Upper lobe of left lung (tissue), 6 donors: ENCODE measurements at places on chromosomes 1 and 21.

- H3K27ac ChIP-seq: no peak overlapping the region
- no peaks in the 10 kb centered on the region for H3K27me3 ChIP-seq
- H3K4me1 ChIP-seq: peaks cover 15% of the 10 kb centered on the region
- no peak for DNase-seq
Observed at GRCh38 chr1:119617751-119618691, 30.0 kb downstream of the ZNF697 start.

DNA sequence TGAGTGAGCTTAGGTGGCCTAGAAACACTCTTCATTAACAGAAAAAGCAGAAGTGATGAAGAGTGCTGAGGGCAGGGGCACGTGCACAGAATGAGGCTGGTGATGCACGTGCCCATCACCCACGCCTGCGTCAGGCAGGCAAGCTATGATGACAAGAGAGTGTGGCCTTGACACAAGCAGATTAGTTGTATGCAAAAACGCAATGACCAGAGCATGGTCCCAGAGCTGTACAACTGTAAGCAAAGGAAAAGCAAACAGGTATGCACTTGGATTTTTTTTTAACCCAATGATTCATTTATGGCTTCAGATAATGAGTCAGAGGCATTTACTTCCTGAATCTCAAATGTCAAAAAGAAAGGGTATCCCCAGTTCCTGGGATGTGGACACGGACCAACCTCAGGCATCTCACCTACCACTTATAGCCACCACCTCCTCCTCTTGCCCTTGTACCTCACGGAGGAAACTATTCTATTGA, 9.1 kb upstream of the TMEM61 start:
- no peak overlapping the region for H3K4me3 ChIP-seq
- no peak for DNase-seq
- H3K27me3 ChIP-seq: no peaks in the 10 kb centered on the region
- no peaks in the 10 kb centered on the region for H3K36me3 ChIP-seq

GRCh38 chr1:3176820-3177219, 107.8 kb downstream of the PRDM16 start:
- H3K4me3 ChIP-seq: no peak overlapping the region
- H3K27me3 ChIP-seq: no peaks in the 10 kb centered on the region
- H3K27ac ChIP-seq: no peak overlapping the region
- DNase-seq: no peak

- H3K36me3 ChIP-seq: no peaks in the 10 kb centered on the region
- H3K27me3 ChIP-seq: peaks cover 63% of the 10 kb centered on the region
- DNase-seq: no peak
- H3K4me3 ChIP-seq: no peak overlapping the region
- no peak overlapping the region for H3K27ac ChIP-seq
- peaks cover 5% of the 10 kb centered on the region for H3K4me1 ChIP-seq
Observed at GRCh38 chr21:36690628-36691554, 8.0 kb upstream of the SIM2 start.

GRCh38 chr1:215704089-215704860, 137.2 kb downstream of the KCTD3 start:
- no peaks in the 10 kb centered on the region for H3K27me3 ChIP-seq
- H3K36me3 ChIP-seq: no peaks in the 10 kb centered on the region
- no peak overlapping the region for H3K4me3 ChIP-seq
- DNase-seq: no peak
- no peaks in the 10 kb centered on the region for H3K4me1 ChIP-seq
- H3K27ac ChIP-seq: no peak overlapping the region
